SJSA1 (cell line): ENCODE measurements at places on chromosomes 6 and 20. TPM values are rescaled to one million over a fixed set of nuclear protein-coding genes. Genes with fewer than 3 reads are reported as not detected.

DNA sequence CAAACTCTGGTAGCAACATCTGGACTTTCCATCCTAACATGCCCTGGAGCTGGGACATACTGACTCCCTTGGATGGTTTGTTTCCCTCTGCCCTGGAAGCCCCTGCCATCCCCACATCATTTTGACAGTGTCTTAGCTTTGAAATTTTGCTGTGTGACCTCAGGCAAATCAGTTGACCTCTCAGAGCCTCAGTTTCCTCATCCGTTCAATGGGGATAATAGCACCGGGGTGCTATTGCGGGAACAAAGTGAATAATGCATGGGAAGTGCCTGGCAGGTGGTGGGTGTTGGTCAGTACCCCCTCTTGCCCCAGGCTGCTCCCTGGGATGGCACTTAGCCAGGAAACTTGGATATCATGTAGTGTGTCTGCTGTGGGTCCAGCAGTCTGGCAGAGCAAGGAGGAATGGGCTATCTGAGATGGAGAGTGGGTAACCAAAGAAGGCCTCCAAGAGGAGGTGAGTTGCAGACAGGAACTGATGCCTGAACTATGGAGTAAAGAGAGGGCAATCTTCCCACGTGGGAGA is 88.6 kb downstream of the MRPL14 start:
- H3K27ac ChIP-seq = no peak overlapping the region
- H3K27me3 ChIP-seq = no peaks in the 10 kb centered on the region
- DNase-seq = no peak
- H3K4me3 ChIP-seq = no peak overlapping the region
- no peaks in the 10 kb centered on the region for H3K36me3 ChIP-seq

The PRL gene
- not detected in 2 replicates for total RNA-seq

DNA sequence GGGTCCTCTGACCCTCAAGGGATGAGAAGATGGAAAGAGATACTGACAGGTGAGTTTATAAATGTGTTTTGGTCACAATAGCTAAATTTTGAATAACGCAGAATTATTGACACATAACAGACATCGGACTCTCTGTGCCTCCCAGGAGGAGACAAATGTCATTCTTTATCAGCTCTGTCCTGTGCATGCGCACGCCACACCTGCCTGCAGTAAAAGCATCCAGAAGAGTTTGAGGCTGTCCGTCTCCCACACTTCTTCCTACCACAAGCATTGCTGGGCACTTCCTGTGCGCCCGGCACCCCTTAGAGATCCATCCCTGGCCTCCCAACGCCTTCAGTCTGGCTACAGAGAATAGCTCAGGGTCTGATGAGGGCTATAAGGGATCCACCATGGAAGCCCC is 81.5 kb upstream of the CST7 start:
- no peaks in the 10 kb centered on the region; the same call in 1 of the 2 replicates for H3K27me3 ChIP-seq
- no peak for DNase-seq
- no peak overlapping the region for H3K4me3 ChIP-seq

DNA sequence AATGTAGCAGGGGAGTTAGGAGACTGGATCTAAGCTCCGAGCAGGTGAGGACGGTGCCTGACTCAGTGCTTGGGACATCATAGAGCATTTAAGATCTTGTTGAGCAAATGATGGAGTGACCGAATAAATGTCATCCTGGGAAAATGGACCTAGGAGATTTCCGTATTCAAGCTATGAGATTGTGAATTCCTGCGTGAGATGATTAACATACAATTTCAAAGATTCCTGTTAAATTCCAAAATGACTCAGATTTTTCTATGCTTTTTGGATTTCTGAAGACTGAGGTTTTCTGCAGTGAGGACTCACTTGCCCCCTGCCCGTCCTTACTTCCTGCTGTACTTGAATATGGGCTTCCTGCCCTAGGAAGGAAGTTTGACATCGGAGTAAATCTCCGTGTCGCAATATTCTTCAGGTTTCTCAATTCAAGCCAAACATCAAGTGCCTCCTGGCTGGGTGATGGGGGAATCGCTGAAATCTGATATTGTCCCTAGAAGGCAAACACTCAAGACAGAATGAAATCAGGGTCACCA is 5.2 kb downstream of the SYTL3 start:
- H3K36me3 ChIP-seq = peaks cover 8% of the 10 kb centered on the region
- no peak for DNase-seq
- H3K27me3 ChIP-seq = no peaks in the 10 kb centered on the region
- peak overlapping the region; percentile 97 for H3K27ac ChIP-seq
- peaks cover 53% of the 10 kb centered on the region for H3K4me1 ChIP-seq
- H3K4me3 ChIP-seq = no peak overlapping the region

The DNMT3B gene
- total RNA-seq = 2.6 and 5.6 TPM in 2 replicates

GRCh38 chr20:12466915-12467314 is 541.9 kb upstream of the SPTLC3 start:
- H3K4me3 ChIP-seq = no peak overlapping the region
- DNase-seq = no peak
- no peaks in the 10 kb centered on the region for H3K36me3 ChIP-seq
- H3K27me3 ChIP-seq = no peaks in the 10 kb centered on the region

DNA sequence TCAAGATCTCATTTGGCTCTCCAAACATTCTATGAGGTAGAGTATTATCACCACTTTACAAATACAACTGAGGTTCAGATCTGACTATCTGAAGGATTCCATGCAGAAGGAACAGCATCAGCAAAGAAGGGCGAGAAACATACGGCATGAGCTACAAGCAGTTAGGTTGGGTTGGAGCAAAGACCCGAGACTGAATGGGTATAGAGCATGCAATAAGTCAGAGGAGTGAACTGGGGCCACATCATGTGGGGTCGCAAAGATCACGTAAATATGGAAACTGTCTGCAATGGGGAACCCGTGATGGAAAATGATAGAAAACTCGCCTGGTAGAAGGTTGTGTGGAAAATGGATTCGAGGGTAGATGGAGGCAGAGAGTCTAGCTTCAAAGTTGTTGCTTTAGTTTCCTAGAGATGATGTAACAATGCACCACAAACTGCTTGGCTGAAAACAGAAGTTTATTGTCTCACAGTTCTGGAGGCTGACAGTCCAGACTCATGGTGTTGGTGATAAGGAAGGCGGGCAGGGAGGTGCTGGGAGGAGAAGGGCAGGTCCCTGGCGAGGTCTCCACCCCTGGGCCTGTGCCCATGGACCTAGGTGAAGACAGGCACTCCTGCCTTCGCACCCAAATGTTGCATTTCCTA is 44.3 kb upstream of the BCLAF1 start:
- H3K4me3 ChIP-seq = no peak overlapping the region
- H3K36me3 ChIP-seq = no peaks in the 10 kb centered on the region
- no peaks in the 10 kb centered on the region for H3K4me1 ChIP-seq
- no peak overlapping the region for H3K27ac ChIP-seq
- DNase-seq = no peak

The PPP1R14C gene
- total RNA-seq = not detected in 2 replicates

GRCh38 chr20:23115822-23116221 is 29.7 kb upstream of the CD93 start:
- DNase-seq = no peak
- H3K4me1 ChIP-seq = no peaks in the 10 kb centered on the region
- H3K36me3 ChIP-seq = no peaks in the 10 kb centered on the region
- no peaks in the 10 kb centered on the region for H3K27me3 ChIP-seq
- H3K4me3 ChIP-seq = no peak overlapping the region

DNA sequence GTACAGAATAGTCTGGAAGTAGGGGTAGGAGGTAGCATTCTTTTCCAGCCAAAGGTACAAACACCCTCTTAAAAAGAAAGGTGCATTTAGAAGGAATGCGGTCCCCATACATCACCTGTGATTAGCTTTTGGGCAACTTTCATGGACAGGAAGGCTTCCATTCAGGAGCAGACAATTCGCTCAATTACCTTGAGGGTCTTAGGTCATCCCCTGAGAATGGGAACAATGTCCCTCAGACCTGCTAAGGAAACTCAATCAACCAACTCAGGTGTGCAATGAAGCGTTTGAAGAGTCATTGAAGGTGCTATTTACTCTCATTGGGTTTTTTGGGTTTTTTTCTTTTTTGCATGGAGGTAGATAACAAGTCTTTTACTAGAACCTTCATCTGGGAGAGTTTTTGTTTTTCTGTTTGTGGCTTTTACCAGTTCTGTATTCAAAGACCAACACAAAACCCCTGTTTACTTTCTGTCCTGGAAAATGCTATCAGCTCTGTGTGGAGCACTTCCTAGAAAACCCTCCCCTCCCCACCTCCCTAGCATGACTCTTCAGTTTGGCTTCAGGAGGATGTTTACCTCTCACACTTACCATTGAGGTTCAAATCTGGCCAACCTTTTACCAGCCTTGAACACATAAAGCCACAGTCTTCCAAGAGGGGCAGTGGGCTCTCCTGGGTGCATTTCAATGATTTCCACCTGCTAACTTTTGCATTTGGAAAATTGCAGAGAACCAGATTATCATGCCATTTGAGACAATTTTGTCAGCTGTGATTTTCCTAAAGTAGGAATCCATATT is 271.2 kb upstream of the PRDM1 start:
- no peaks in the 10 kb centered on the region for H3K36me3 ChIP-seq
- H3K4me1 ChIP-seq = peaks cover 12% of the 10 kb centered on the region
- H3K27ac ChIP-seq = no peak overlapping the region
- no peak overlapping the region for H3K4me3 ChIP-seq
- DNase-seq = no peak

DNA sequence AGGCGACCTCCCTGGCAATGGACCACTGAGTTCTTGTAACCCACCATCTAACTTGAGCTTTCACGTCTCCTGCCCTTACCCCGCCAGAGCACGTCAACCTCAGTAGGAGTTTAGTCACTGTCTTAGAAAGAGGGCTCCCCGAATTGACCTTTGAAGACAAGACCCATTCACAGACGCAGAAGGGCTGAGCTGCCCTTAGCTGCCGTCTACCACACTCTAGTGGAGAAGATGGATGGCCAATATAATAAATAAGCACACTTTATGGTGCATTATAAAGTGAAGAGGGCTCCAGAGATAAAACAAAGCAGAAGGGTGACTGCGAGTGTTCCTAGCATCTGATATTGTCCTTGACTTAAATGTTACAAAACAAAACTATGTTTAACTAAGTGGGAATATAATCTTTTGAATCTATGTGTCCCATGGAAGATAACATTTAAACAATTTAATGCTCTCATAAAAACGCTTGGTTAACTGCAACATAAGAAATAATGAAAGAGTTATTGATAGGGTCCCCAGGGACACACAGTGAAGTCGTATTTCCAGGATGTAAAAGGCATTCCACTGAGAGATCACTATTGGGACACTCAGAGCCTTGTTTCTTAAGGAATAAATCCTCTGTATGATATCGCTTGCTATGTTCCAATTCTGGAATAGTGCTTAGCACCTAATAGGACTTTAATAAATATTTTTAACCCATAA is 261.1 kb downstream of the THBS2 start:
- H3K36me3 ChIP-seq = no peaks in the 10 kb centered on the region
- no peaks in the 10 kb centered on the region for H3K27me3 ChIP-seq
- no peak overlapping the region for H3K27ac ChIP-seq
- H3K4me3 ChIP-seq = no peak overlapping the region

The MUCL3 gene
- total RNA-seq = not detected in 2 replicates

GRCh38 chr20:2084703-2085102 is 16.9 kb upstream of the STK35 start:
- H3K4me1 ChIP-seq = no peaks in the 10 kb centered on the region
- DNase-seq = no peak
- H3K36me3 ChIP-seq = no peaks in the 10 kb centered on the region
- peaks cover 63% of the 10 kb centered on the region for H3K27me3 ChIP-seq
- no peak overlapping the region for H3K27ac ChIP-seq
- no peak overlapping the region for H3K4me3 ChIP-seq

The PRSS35 gene
- total RNA-seq = 0.60 and 1.1 TPM in 2 replicates

- H3K4me1 ChIP-seq = no peaks in the 10 kb centered on the region
- H3K27me3 ChIP-seq = peaks cover 2% of the 10 kb centered on the region; the same call in 1 of the 2 replicates
- no peaks in the 10 kb centered on the region for H3K36me3 ChIP-seq
- no peak overlapping the region for H3K4me3 ChIP-seq
These were observed 109.3 kb upstream of the EYA4 start for GRCh38 chr6:133131621-133132465.

GRCh38 chr6:170088582-170088955 is 202.3 kb downstream of the DLL1 start:
- no peaks in the 10 kb centered on the region for H3K36me3 ChIP-seq
- DNase-seq = no peak
- H3K4me1 ChIP-seq = no peaks in the 10 kb centered on the region
- no peak overlapping the region for H3K27ac ChIP-seq
- H3K4me3 ChIP-seq = no peak overlapping the region

- DNase-seq = no peak
- H3K4me3 ChIP-seq = no peak overlapping the region
- H3K27ac ChIP-seq = no peak overlapping the region
- H3K4me1 ChIP-seq = peaks cover 59% of the 10 kb centered on the region
These were observed 113.9 kb upstream of the TMEM170B start for GRCh38 chr6:11423667-11424066.
